Foreskin keratinocyte (primary cell): ENCODE measurements at places on chromosomes 12 and 14. TPM values are rescaled to one million over a fixed set of nuclear protein-coding genes. Genes with fewer than 3 reads are reported as not detected.

- no peak for DNase-seq
These were observed 36.7 kb downstream of the ZFYVE1 start for GRCh38 chr14:72990171-72990570.

The AKAP5 gene
- 0.01 and 0.02 TPM in 2 replicates for polyA plus RNA-seq

DNA sequence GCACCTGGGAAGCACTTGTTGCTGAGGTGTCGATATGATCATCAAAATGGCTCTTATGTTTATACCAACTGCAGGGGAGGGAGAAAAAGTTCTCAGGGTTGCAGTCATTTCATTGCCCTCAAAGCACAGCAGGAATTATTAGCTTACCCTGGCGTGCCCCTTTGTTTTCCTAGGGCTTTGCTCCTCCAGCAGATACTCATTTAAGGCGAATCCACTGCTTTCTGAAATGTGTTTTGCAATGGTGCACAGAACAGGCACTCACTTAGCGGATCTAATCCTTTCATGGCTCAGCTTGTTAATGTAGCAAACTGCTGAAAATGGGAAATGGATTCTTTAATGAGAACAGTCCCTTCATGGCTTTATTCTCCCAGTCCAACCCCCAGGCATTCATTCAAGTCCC, 76.7 kb downstream of the NKX2-1 start:
- no peak for DNase-seq

DNA sequence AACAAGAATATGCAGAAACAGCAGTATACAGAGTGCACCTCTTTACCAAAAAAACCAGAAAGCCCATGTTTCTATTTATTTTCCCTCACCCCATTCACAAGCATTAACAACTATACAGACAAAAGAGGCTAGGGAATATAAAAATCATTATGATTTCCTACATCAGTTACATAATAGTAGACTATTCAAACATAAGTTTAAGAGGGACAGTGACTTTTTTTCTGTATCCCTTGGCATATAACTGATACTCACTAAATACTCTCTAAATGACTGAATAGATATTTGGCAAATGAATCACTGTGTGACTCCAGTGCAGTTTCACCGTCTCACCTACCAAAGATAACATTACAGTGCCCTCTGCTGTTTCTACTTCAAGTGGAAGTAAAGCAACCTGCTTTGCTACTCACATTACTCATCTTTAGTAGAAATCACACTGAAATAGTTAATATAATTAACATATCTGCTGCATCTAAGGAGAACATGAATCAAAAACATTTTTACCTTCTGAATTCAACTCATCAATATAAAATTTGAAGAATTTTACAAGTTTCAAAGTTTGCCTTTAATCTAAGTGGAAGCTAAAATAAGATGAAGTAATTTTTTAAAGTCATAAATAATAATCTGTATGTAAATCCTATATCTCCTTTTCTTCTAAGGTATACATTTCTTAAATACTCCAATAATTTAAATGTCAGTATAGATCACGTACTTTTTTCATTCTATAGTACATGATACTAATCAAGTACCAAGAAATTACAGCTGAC, 103.8 kb downstream of the OSBPL8 start:
- peak; percentile 83 for DNase-seq

GRCh38 chr12:55899082-55899481, 28.6 kb downstream of the PYM1 start:
- no peak for DNase-seq
